HT1080 (cell line): ENCODE measurements at places on chromosomes 4 and X. TPM values are rescaled to one million over a fixed set of nuclear protein-coding genes. Genes with fewer than 3 reads are reported as not detected.

- DNase-seq: no peak
Observed at GRCh38 chr4:87360338-87360935, 30.6 kb downstream of the HSD17B11 start.

PASD1 gene
- total RNA-seq: 63.8 and 65.8 TPM in 2 replicates

SLC4A4 gene
- 0.33 and 0.72 TPM in 2 replicates for total RNA-seq

EMCN gene
- not detected in 2 replicates for total RNA-seq

ADGRG4 gene
- total RNA-seq: 0.02 TPM in 1 of 2 replicates, not detected in the other

GRCh38 chr4:155114790-155115189 is 93.6 kb upstream of the NPY2R start:
- DNase-seq: peak; percentile 1

GRCh38 chr4:104163820-104164219 is 330.9 kb downstream of the CXXC4 start:
- peak; percentile 51 for DNase-seq

DNA sequence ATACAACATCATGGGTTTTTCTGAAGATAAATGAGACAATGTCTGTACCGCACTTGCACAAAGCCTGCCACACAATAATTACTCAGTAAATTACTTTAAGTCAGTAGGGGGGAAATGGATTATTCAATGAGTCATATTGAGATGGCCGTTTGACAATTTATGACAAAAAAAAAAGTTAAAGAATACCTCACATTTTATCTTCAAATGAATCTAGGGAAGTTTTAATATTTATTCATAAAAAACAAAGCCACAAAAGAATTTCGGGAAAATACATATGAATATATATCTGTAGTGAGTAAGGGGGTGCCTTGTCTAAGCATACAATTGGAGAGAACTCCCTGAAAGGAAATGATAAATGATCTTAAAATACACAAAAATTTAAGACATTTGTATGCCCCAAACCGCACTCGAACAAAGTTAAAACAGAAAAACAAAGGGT is 197.0 kb upstream of the SLC7A11 start:
- DNase-seq: peak; percentile 37

DRP2 gene
- total RNA-seq: 7.2 TPM in 2 replicates

DNA sequence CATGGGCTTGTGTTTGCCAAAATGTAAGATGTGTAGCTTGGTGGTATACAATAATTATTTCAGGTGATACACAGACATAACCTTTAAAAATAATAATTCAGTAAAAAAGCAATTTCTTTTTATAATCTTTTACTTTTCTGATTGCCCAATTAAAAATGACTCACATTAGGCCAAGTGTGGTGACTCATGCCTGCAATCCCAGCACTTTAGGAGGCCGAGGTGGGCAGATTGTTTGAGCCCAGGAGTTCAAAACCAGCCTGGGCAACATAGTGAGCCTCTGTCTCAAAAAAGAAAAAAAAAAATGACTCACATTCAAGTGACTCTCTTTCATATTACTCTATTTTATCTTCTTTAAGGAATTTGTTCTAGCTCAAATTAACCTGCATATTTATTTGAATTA is 449.4 kb upstream of the HTR2C start:
- peak; percentile 67 for DNase-seq
